ENCODE measurements at places on chromosomes 13 and 19. TPM values are rescaled to one million over a fixed set of nuclear protein-coding genes. Genes with fewer than 3 reads are reported as not detected.
A peak's percentile ranks its signal among the peaks of the same experiment; 100 is the strongest.

DNA sequence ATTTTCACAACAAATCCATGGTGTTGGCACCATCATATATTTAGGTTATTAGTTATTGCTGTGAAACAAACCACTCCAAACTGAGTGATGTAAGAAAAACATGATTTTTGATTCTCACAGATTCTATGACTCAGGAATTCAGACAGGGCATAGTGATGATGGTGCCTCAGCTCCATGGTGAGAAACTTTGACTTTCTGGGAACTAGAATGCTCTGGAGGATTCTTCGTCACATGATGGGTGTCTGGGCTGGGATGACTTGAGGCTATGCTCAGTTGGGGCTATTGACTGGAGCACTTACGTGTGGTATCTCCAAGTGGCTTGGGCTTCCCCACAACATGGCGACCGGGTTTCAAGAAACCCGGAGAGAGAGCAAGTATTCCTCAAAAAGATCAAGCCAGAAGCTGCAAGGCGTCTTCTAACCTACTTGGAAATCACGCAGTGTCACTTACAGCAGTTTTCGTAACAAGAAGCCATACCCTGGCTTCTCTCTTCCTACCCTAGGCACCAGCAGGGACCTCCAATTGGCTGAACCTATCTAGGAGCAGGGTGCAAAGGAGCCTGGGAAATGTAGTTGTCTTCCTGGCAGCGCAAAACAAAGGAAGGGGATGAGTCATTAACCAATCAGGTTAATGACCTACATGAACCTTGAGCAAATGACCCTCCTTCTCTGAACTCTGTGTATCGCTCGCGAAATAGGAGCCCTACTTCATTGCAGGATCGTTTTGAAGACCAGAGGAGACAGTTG, 22.4 kb downstream of the VAV1 start:
- no peak for DNase-seq

DNA sequence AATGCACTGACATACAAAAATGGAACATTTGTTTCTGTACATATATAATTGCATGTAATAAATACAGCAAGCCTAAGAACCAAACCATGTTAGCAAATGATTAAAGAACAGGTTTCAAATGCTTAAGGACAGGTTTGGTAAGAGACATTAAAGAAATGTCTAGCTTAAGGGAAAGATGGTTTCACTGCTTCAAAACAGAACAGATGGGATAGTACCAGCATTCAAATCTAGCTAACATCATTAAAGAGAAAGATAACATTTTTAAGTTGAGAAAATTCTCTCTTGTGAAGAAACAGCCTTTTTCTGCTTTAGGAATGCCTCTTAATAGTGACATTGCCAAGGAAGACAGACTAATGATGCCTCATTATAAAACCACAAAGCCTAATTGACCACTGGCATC, 52.5 kb upstream of the DOCK9 start:
- no peak for DNase-seq

GRCh38 chr13:77034881-77035280, 7.9 kb upstream of the FBXL3 start:
- no peak for DNase-seq

- DNase-seq, result peak; percentile 92
These were observed 133.9 kb upstream of the WASF3 start for GRCh38 chr13:26423629-26424028.

DNA sequence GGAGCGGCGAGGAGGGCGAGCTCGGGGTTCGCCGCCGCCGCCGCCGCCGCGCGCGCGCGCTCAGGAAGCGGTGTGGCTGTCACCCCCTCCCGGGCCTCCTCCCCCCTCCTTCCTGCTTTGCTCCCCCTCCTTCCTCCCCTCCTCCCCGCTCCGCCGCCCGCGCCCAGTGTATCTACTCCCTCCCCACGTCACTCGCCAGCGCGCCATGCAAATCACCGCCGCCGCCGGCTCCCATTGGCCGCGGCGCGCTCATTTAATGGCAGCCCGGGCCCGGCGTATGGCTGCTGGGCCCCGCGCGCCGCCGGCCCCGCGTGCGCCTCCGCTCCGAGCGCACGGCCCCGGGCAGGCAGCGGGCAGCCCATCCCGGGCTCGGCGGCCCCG, 335 bp upstream of the SOX1 start:
- DNase-seq, result no peak

DNA sequence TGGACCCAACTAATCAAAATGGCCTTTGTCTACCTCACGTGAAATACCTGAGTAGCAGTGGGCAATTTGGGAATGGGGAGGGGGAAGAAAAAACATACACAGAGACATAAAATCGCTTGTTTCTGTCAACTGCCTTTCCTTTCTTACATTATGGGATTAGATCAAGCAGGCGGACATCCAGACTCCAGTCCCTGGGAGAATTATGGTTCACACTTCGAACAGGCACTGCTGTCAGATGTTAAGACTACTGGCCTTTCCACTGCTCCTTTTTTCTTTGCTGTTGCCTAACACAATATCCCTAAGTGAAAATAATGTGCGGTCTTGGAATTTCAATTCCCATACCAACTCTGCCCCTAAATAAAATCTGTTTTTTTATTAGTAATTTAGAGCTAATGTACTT, 1719.7 kb upstream of the SLC10A2 start:
- DNase-seq, result no peak

GRCh38 chr19:52735734-52736133, 890 bp upstream of the ZNF611 start:
- DNase-seq, result peak; percentile 85

DNA sequence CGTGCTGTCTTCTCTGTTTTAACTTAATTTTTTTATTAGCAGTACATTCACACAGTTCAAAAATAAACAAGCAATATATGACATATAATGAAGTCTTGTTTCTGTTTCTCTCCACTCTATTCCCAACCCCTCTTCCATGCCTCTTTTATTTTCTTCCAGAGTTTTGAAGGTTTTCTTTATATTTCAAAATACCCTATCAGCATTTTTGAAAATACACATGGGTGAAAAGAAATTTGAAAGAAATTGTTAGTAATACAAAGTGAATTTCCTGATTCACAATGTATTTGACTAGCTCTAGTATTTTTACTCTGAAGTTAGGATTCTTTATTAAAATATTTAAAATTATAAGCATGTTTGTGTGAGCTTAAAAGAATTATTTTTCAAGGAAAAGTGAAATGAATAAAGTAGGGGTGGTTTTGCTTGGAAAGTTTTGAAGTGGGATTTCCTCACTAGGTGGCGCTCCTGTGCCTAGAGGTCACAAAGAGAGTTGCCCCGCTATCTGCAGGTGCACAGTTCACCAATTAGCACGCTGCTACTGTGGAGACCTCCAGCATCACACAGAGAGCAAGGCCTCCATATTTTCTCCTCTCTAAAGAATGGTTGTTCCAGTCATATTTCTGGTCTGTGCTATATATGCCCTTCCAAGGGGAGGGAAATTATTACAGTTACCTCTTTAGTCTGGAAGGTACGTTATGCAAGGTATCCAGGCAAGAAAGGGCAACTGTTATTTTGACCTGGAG, 37.6 kb downstream of the SOX21 start:
- no peak for DNase-seq

DNA sequence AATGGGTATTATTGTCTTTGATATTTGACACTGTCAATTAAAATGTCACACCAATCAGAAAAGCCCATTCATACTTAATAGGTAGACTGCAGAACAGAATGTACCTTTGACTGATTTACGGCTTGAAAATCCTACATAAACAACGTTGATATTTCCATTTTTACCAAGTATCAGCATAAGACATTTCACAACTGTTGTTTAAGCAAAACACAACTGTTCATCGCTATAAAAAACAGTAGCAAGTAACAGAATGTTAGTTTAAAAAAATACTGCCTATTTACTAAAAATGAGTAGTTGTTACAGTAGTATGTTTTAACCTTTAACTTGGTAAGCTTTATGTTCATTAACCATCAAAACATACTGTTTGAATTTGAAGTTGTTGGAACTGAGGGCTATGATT, 1096.6 kb downstream of the PCDH17 start:
- no peak for DNase-seq

DNA sequence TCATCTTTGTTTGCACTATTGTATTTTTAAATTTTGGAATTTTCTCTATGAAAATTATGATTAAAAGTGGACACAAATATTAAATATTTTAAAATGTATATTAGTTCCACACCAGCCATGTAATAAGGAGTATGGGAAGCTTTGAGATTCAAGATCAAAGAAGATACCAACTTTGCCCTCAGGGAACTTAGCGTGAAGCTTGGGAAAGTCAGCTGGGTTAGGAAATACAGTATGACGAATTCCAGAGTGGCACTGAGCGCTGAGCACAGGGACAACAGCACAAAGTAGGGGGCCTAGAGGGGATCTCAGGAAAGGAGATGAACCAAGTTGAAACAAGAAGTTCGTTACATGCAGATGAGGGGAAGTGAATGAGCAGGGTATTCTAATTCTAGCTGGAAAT, 76.9 kb upstream of the SHISA2 start:
- no peak for DNase-seq

DNA sequence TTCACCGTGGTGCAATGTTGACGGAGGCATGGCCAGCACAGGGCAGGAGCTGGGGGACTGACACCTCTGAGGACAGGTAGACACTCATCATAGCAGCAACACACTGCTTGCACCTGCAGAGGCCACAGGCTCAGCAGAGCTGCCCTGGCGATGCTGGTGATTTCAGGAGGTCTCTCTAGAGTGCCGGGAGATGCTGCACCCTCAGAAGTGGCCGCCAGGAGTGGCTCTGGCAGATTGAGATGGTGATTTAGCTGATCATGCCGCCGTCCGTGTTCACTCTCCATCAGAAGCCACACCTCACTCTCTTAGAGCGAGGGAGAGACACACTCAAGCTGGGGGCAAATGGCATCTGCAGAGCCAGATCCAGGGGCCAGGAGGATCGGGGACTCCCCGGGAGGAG, 244.6 kb upstream of the SGCG start:
- no peak for DNase-seq

- DNase-seq, result no peak
These were observed 12.2 kb upstream of the CDC16 start for GRCh38 chr13:114222461-114222968.

GRCh38 chr19:3679581-3679980, 20.7 kb downstream of the PIP5K1C start:
- no peak for DNase-seq

DNA sequence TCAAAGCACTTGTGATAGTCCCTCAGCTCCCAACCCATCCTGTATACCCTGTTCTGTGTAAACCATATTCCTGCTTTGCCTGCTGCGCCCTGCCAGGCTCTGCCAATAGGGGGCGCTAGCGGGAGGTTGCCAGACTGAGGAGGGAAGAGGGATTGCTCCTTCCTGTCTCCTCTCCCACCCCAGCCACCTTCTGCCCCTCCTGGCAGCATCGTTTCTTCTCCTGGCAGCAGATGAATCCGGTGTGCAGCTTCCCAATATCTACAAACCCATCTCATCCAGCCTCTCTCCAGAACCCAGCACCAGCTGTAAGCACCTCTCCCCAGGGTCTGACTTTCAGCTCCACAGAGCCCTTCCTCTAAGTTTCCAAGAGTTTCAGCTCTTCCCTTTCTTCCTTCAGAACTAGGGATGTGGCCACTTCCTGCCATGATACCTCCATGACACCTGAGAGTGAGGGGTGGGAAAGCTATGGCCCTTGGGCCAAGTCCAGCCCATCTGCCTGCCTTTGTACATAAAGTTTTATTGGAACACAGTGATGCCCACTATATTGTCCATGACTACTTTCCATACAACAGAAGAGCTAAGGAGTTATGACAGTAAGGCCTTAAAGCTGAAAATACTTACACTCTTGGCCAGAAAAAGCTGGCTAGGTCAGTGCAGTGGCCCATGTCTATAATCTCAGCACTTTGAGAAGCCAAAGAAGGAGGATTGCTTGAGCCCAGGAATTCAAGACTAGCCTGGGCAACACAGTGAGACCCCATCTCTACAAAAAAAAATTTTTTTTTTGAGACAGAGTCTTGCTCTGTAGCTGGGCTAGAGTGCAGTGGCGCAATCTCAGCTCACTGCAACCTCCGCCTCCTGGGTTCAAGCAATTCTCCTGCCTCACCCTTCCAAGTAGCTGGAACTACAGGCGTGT, 34.5 kb upstream of the ATP1A3 start:
- DNase-seq, result no peak

DNA sequence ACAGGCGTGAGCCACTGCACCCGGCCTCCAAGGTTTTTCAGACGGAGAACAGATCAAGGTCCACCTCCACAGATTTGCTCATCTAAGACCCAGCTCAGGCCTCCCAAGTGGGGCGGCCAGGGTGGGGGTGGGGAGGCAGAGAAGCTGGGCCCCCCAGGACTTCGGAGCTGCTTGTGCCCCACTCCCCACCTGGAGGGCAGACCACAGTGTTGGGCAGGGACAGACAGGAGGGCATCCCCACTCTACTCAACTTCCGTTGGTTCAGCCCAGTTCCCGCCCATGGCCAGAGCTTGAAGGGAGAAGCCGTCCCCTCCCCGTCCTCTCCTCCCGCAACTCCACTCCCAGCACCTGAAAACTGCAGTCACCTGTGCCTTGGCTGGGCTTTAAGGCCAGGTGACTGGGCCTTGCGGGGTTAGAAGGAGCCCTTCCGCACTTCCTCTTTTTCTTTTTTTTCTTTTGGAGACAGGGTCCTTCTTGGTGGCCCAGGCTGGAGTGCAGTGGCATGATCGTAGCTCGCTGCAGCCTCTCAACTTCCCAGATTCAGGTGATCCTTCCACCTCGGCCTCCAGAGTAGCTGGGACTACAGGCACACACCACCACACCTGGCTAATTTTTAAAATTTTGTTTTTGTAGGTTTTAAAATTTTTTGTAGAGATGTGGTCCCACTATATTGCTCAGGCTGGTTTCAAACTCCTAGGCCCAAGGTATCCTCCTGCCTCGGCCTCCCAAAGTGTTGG, 734 bp upstream of the LRRC8E start:
- no peak for DNase-seq

GRCh38 chr19:33947265-33947964, 150.7 kb downstream of the KCTD15 start:
- no peak for DNase-seq

- peak; percentile 57 for DNase-seq
These were observed 319.0 kb downstream of the ZNF536 start for GRCh38 chr19:30690935-30691818.

The SULT2A1 gene
- total RNA-seq, result not detected

The EBPL gene
- total RNA-seq, result 75.9 TPM

The ELAVL3 gene
- 0.16 TPM for total RNA-seq

The CCDC61 gene
- total RNA-seq, result 10.6 TPM

The DPY19L3 gene
- total RNA-seq, result 29.9 TPM

The MBD3L3 gene
- not detected for total RNA-seq
